ENCODE measurements at places on chromosomes 1 and 21.

DNA sequence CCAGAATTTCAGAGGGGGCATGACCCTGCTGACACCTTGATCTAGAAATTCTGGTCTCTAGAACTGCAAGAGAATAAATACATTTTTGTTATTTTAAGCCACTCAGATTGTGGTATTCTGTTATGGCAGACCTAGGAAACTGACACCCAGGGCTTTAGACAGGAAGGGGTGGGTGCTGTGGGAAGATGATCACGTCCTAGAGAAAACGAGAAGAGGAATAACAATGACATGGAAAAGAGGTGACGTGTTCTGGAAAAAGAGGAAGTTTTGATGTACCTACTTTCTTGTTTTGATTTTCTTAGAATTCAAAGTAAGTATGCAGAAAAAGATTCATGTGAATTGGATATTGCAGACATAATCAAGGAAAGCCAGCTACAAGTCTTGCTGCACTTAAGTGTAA, 232.9 kb upstream of the RUNX1 start:
- DNase-seq, result no peak

GRCh38 chr21:33139084-33139483, 69.1 kb downstream of the OLIG1 start:
- DNase-seq, result no peak

DNA sequence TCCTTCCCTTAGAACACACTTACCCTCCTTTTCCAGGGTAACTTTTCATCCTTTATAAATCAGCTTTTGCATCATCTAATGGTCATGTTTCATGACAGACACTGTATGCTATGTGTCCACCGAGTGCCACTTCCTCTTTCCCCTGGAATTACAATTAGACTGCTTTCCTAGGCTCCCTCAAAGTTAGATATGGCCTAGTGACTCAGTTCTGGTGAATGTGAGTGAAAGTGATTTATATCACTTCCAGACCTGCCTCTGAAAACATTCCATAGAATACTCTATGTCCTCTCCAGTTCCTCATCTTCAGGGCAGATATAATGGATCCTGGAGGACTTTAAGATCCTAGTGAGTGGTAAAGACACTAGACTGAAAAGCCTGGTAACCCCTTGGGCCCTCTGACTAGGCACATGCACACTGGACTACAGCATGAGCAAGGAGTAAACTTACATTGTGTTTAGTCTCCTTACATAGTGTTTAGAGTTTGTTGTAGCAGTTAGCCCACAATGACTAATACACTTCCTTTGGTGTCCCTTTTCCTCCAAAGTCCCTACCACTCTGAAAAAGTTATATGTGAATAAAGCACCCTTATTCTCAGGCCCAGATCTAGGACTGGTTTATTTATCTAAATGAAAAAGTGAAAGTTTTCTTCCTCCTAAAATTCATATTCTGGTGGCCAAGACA, 59.3 kb downstream of the GPR88 start:
- no peak for DNase-seq

- DNase-seq, result no peak
These were observed 29.4 kb upstream of the LRRN2 start for GRCh38 chr1:204714861-204715511.

- DNase-seq, result no peak
These were observed 18.8 kb downstream of the AGRN start for GRCh38 chr1:1038694-1039093.

GRCh38 chr1:201021630-201022492, 1.7 kb downstream of the KIF21B start:
- no peak for DNase-seq

- DNase-seq, result no peak
These were observed 71.6 kb downstream of the COL24A1 start for GRCh38 chr1:86084998-86085397.

Data from stimulated activated CD8-positive, alpha-beta memory T cell treated with anti-CD3 and anti-CD28 coated beads, Interleukin-4, amount 100 ng/mL, for 1 hour (primary cell).